Left colon (tissue), 2 donors: ENCODE measurements at places on chromosomes 13 and 19.

DNA sequence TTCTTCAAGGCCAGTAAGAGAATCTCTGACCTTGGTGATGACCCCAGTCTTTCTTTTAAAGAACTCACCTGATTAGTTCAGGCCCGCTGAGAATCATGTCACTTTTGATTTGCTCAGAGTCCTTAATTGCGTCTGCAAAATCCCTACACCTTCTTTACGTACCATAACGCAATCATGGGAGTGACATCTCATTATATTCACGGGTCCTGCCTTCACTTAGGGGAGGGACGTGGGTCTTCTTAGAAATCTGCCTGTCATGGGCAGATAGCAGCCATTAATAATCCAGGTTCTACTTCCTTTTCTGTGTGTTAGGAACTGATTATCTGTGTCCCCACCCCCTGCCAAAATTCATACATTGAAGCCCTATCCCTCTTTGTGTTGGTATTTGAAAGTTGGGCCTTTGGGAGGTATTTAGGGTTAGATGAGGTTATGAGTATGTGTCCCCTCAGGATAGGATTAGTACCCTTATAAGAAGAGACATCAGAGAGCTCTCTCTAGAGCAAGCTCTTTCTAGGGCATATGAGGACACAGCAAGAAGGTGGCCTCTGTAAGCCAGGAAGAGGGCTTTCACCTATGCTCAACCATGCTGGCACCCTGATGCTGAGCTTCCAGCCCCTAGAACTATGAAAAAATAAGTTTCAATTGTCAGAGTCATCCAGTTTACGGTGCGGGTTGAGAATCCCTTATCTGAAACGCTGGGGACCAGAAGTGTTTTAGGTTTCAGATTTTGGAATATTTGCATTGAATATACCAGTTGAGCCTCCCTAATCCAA lies 9.9 kb downstream of the TPP2 start:
- DNase-seq: no peak

- DNase-seq: no peak
Observed at GRCh38 chr13:88656751-88657150, 985.6 kb downstream of the SLITRK5 start.

DNA sequence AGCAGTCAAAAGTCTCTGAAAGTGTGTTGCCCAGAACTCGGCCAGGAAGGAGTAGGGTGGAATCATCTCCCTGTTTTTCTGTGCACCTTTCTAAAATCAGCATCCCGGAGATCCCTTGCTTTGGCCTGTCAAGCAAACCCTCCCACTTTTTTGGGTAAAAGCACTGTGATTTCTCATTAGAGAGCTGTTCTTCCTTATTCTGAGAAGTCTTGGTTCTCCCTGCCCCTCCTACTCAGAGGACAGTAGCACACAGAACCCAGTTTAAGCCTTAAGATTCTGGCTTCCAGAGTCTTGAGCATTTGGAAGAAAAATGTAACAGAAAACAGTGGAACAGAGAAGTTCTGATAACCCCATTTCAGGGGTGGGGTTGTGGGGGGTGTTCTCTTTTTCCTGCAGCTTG lies 52.6 kb upstream of the KATNAL1 start:
- no peak for DNase-seq

DNA sequence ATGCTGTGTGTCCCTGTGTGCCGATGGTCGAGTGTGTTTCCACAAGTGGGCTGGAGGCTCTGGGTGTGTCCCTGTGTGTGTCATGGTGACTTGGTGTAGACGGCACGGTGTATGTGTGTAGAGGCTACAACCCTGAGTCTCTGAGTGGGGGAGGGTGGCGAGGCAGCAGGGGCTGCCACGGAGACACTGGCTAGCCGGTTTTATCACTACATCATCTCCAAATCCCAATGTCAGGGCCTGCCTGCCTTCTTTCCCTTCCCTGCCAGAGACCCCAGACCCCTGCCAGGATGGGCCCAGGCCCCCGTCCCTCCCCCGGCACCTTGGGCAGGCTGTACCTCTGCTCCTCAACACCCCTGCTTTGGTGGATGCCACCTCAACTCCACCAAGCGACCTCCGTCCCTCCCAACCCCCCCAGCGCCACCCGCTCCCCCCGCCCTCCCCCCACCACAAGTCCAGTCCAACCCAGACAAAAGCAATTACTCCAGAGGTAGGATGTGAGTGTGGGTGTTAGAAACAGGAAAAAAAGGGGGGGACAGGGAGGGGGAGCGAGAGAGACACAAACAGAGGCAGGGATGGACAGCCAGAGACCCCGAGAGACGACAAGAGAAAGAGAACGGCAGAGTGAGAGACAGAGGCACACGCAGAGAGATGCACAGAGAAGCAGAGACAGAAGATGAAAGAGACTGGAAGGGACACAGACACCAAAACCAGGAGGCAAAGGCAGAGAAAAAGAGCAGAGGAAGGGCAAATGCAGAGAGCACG lies 21.6 kb upstream of the POU2F2 start:
- no peak for DNase-seq

GRCh38 chr13:52879950-52880741 lies 31.7 kb upstream of the PCDH8 start:
- no peak for DNase-seq

GRCh38 chr19:49331616-49332055 lies 3.6 kb upstream of the CD37 start:
- peak; percentile 29 for DNase-seq

DNA sequence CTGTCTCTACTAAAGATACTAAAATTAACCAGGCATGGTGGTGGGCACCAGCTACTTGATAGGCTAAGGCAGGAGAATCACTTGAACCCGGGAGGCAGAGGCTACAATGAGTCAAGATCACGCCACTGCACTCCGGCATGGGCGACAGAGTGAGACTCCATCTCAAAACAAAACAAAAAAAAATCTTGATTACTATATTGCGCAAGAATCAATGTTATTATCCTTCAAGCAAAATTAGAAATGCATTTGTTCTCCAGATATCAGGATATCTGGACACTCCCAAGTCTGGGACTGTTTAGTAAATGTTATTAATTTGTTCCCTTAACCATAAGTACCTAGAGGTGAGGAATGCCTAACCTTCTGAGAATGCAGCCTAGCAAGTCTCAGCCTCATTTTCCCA lies 992.2 kb upstream of the PCDH20 start:
- no peak for DNase-seq

- no peak for DNase-seq
Observed at GRCh38 chr19:12198136-12198535, 35.2 kb downstream of the ZNF136 start.

DNA sequence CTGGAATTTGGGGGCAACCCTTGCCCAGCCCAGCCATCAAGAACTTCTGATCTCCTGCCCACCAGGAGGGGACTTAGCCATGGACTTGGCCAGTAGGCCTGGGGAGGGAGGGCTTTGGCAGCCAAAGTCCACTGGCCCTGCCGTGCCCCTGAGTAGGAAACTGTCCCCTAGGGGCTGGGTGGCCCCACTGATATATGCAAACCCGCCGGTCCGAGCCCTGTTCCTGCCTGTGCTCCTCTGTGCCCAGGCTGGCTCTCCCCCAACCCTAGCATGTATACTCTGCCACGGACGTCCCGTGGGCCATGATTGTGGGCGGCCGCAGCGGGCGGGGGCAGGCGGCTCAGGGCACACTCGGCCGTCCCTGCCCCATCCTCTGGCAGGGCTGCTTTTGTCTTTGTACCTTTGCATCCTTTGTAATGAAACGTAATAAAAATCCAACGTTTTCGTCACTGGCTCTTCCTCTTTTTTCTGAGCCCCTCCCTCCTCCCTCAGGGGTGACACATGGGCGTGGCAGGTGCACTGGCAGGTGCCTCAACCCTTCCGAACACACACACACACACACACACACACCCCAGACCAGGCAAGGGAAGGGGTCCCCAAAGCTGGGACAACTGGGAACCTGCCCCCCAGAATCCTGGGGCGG lies 9.1 kb downstream of the COMP start:
- no peak for DNase-seq

- DNase-seq: no peak
Observed at GRCh38 chr19:17259118-17259780, 5.3 kb downstream of the USHBP1 start.

DNA sequence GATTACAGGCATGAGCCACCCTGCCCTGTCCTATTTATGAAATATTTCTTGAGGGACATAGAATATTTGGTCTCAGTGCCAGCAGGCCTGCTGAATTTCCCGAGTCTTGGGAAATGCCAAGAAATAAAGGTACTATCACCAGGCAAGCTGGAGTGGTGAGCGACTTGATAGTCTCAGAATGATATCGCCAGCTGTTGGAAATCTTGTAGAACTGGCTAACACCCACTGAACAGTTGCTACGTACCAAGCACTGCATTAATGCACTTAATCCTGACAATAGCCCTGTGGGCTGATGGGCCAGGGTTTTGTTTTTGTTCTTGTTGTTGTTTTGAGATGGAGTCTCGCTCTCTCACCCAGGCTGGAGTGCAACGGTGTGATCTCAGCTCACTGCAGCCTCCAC lies 42.2 kb upstream of the MRI1 start:
- DNase-seq: no peak

- DNase-seq: no peak
Observed at GRCh38 chr19:18788529-18789421, 2.3 kb downstream of the COMP start.

DNA sequence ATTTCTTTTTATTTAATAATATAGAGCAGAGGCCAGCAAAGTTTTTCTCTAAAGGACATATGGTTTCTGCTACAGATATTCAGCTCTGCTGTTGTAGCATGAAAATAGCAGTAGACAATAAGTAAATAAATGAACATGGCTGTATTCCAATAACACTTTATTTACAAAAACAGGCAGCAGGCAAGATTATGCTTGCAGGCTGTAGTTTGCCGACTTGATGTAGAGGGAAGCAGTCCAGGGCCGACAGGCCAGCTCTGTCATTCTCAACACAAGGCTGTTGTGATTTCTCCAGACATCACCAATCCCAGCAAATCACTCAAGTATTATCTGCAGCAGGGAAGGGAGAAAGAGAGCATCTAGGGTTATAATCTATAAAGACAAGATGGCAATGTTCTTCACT lies 1062.5 kb upstream of the PCDH9 start:
- DNase-seq: no peak

GRCh38 chr19:42850981-42851717 lies 28.4 kb downstream of the PSG1 start:
- DNase-seq: no peak

DNA sequence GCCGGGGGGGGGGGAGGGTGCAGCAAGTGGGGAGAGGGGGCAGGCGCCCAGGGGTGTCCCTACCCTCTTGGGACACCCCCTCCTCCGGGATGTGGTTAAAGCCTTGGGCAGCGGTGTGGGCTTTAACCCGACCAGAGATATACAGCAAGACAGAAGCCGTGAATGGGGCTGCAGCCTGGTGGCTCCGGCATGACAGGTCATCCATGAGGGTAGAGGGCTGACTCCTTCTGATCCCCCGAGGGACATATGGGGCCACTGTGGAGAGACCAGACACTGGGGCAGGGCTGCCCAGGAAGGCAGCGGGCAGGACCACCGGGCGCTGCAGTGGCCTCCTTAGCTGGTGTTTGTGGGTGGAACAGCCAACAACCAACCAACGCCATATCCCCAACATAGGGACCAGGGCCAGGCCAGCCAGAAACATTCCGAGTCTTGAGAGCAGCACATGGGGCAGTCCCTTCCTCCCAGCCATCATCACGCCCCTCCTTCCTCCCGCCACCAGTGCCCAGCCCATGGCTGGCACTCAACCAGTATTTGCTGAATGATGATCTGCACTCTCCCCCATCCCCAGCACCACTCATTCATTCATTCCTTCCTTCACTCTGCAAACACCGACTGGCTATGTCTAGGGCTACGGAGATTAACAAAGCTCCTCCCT lies 18.2 kb downstream of the ELAVL1 start:
- no peak for DNase-seq

DNA sequence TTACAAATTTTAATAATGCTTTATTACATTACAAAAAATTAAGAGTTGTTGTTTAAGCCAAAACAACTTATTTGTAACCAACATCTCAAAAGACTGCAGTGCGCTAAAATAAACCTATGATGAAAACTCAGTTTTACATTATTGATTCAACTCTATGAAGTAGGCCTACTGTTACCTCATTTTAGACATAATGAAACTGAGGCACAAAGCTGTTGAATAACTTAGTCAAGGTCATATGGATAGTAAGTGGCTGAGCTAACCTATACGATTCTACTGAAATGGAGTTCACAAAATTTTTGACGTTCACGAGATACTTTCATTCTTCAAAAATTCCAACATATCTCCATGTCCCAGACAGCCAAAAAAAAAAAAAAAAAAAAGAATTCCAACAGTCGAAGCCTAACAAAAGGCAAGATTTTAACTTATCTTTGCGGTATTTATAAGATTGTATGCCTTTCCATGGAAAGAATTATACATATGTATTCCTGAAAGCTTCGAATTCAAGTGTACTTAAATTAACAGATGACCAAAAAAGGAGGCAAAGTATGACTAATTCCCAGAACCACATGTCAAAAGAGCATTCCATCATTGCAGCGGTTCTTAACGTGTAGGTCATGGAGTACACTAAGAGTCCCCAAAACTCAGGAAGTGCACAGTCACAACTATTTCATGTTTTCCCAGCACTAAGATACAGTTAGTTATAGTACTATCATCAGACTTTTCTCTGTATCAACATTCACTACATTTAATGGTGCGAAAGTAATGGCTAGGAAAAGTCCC lies 69.4 kb downstream of the PSPC1 start:
- DNase-seq: no peak

- no peak for DNase-seq
Observed at GRCh38 chr19:32101206-32101605, 244.2 kb upstream of the ZNF507 start.

GRCh38 chr13:84776593-84776992 lies 894.3 kb upstream of the SLITRK1 start:
- no peak for DNase-seq

DNA sequence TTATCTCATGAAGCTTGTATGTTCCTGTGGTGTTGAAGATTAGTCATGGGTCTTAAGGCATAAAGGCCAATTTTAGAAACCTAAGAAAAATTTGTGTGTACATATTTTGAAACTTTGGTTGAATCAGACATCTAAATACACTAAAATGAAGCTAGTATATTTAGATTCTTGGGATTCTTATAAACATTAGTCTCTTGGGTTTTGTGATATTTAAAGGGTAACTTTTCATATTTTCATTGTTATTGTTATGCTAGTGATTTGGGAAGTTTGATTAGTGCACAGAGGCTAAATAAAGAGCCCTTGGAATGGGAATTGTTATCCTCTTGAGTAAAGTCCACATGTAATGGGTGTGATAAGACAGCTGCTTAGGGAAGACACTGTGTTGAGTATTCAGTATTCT lies 24.5 kb downstream of the UBA2 start:
- no peak for DNase-seq

GRCh38 chr19:51207747-51208146 lies 17.1 kb upstream of the CD33 start:
- no peak for DNase-seq

GRCh38 chr13:27393101-27393500 lies 31.3 kb upstream of the GTF3A start:
- no peak for DNase-seq

DNA sequence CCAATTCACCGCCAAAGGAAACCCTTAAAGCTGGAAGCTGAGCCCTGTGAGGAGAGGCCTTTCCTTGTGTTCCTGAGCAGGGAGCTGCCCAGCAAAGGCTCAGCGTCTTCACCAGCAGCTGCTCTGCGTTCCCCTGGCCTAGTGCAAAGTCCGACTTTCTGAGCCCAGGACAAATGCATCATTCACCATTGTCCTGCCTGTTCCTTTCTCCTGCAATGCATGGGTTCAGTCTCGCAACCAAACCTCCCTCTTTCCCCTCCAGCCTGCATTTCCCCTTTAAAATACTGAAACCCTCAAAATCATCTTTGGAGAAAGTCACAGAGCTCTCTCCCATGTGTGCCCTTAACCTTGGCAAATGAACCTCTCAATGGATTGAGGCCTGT lies 12.9 kb upstream of the TMEM255B start:
- peak; percentile 52 for DNase-seq

- DNase-seq: no peak
Observed at GRCh38 chr19:57656346-57656745, 12.4 kb upstream of the ZSCAN4 start.
